ENCODE measurements at places on chromosomes 5 and 9.

DNA sequence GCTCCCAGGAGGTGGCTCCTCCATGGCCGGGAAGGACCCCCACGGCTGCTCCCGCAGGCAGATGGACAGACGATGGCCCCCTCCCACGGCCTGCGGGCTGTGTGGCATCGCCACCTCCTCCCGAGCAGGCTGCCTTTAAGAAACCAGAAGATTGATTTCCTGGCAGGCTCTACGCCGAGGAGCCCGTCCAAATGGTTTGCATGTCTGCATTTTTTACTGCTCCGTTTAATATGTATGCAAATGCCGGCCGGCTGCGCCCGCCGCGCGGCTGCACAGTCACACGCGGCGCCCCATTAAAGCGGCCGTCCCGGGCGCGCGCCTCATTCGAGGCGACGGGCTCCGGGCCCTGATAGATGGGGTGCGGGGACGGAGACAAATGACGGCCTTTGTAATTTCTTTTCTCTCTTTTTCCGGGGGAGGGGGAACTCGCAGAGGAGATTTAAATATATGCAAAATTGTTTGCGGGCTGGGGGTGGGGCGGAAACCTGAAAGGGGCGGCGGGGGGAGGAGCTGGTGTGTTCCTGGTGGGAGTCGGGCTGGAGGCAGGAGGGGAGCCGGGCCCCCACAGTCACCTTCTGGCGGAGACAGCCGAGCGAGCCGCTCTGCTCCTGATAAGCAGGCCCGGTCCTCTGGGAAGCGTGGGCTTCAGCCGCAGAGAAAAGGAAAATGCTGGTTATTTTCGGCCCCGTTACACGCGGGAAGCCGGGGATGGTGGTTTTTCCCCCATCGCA is 158.7 kb upstream of the IER5L start:
- no peak for DNase-seq

DNA sequence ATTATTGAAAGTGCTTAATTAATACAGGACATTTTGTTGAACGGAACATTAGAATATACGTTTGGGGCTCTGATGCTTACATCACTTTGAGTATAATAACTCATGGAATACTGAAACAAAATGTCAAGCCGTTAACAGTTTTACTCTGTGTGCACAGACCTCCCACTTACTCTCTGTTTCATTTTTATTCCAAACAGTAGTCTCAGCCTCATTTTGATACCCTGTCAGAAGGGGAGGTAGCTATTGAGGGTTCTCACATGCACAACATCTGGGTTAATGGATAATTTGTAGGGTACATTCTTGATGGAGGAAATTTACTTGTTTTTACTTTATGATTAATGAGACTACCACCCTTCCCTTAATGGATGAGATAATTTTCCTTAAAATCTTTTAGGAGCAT is 59.0 kb downstream of the SCAMP1 start:
- DNase-seq = no peak

GRCh38 chr9:70398145-70398556 is 16.3 kb downstream of the KLF9 start:
- no peak for DNase-seq

DNA sequence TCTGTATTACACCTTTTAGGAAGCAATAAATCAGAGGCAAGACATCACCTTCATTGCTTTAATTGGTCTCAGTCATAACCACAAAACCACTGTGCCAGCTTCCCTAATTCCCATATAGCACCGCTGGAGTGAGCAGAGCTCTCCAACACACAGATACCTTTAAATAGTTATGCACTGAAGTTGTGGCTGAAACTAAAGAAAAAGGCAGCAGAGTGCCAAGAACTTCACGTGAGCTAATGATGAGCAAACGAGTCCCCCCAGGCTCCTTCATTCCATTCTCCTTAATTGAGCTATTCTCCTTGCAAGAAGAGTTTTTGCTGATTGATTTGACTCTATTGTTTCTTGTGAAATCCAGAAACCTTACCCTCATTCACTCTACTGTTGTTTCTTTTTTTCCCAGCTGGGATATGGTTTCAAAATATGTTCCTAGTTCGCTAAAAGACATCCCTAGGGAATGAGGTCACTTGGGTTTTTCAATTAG is 501.5 kb downstream of the SPATA31D1 start:
- DNase-seq = no peak

DNA sequence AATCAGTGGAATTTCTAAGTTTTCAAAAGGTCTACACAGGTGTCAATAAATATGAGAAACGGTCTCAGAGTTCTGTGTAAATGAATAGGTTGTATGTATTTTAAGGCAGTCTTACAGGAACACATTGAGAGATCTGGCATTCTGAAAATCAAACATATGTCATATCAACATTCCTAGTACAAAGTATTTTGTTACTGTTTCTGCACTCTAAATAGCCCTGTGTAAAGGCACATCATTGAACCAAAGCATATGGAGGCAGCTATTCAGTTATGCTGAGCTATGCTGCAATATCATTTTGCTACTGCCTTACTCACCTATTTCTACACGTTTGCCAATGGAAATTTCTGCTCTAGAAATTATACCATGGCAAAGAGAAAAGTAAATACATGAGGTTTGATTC is 379.1 kb downstream of the KIAA0825 start:
- DNase-seq = no peak

- peak; percentile 81 for DNase-seq
Observed at GRCh38 chr5:95730730-95731570, at the start of gene RHOBTB3. Gene RHOBTB3 (plus strand): TSS chr5:95731336. CDS start chr5:95731683, 347 bp downstream.

- no peak for DNase-seq
Observed at GRCh38 chr5:74109344-74109743, 483.3 kb downstream of the ARHGEF28 start.

DNA sequence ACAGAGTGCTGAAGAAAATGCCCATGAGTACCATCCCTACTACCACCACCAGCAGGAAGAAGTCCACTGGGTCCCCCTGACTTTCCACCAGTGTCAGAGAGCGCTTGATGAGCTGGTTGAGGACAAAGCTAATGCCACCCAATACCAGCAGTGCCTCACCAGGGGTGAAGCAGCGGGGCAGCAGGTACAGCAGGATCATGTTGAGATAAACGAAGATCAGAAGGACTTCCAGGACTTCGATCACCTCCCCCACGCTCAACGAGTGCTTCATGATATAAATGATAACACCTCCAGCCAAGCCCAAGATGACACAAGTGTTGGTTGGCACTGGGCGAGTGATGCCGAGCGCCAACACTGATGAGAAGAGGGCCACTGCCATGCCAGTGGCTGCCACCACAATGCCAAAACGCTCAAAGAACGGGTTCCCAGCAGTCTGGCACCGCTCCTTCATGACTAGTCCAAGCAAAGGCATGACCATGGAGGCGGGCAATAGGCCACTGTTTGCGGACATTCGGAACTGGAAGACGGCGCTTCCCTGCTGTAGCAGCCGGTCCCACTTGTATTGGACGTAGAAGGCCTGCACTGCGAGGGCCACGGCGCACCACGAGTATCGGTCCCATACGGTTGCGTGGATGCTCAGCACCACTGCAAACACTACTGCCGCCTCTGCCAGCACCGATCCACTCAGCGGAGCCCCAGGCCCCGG is 679 bp downstream of the DOLK start:
- DNase-seq = peak; percentile 44

DNA sequence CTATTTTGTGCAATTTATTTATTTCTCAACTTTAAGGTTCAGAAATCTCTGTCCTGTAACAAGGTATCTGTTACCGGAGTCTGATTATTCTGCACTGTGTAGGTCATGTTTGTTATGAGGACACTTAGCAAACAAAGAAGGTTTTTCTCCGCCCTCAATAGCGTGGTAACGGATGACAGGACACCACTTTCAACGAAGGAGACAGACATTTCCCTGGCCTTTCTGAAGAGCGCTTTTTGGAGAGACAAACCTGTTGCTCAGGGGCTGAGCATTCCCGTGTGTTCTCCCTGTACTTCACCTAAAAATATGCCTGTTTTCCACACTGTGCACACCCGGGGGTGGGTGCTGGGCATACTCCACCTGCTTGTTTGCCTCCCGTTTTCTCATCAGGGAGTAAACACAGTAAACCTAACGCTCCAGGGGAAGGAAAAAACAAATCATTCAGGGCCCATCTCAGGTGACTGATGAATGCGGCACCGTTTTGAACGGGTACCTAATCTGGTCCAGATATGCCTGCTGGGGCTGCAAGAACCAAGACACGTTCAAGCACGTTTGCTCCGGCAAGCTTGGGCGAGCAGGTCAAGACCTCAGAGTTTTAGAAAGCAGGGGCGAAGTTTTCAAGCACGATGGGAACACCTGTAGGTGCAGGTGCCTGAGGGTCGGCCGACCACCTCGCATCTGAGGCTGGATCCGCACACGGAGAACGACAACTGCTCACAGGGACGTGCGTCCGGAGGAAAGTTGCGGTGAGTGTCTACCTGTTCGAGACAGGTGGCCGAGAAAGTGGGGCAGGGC is 859 bp downstream of the RETREG1 start:
- no peak for DNase-seq

DNA sequence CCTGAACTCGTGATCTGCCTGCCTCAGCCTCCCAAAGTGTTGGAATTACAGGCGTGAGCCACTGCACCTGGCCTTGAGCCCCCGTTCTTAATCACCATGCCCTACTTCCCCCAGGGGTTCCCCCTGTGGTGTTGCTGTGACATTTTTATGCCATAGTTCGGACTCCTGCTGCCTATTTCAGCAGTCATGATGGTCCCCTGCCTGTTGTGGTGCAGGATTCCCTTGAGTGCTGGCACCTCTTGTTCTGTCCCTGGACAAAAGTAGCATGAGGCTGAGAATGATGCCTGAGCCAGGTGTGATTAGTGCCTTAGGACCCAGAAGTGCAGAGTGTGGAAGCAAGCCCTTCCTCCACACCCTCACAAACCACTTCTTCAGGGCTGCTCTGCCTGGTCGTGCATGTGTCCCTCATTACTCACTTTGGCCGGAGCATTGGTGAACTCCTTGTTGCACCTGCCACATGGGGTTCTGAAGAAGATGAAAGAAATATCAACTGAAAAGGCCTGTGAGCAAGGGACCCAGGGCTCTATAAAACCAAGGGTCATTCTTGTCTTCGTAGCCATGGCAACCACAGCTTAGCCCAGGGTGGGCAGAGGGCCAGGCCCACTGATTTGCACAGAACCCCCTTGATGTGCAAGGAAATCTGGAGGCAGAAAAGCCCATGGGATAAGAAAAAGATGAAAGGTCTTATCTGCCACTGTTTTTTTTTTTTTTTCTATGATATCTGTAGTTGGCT is 228.0 kb downstream of the NTRK2 start:
- no peak for DNase-seq

Data from DMS79 treated with DMSO at 0.1 percent for 48 hours (cell line).